ENCODE measurements at places on chromosomes 12 and 14.
A peak's percentile ranks its signal among the peaks of the same experiment; 100 is the strongest.

DNA sequence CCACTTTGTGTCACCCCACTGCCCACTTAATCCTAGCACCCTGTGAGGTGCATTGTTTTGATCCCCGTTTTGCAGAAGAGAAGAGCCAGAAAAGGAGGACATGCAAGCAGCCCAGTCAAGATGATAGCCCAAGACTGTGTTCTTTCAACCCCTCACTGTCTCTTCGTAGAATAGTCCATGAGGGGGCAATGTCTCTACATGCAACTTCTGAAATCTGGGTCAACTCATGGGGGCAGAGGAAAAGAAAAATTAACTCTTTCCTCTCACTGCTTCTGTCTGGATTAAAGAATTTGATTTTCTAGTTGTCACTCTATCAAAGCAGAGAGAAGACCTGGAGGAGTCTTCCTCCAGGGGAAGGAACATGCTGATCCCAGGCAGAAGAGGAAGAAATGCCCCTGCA is 229.6 kb upstream of the NOS1 start:
- DNase-seq: no peak

DNA sequence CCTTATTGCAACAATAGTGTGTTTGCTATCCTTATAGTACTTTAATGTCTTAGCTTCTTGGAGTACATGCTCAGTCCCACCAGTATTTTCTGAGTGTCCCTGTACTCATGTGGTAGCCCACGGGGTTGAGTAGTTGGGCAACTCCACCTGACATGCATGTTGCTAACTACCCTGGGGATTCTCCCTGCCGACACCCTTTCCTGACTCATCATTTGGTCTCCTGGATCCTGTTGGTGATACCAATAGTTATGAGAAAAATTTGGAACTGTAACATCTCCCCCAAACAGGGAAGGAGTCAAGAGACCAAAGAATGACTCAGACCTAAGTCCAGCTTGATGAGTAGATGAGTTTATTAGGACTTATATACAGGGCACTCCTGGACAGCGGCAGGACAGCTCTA is 101.6 kb downstream of the BRMS1L start:
- no peak for DNase-seq

DNA sequence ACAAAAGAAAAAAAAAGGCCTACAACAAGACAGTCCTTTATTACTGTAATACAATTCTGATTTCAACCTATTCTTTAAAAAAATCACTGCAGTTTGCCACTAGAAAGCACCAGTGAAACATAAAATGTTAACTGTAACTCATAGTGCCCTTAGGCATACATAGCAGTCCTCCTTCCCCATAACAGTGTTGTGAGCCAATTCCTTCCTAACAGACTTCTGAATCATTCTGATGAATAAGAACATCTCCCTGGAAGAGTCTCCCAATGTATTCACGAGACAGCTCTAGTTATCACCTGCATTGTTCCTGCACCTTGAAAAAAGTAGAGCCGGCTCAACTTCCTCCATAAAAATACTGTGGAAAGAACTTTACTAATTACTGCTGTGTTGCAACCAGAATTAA is 213.6 kb upstream of the FSCB start:
- no peak for DNase-seq

DNA sequence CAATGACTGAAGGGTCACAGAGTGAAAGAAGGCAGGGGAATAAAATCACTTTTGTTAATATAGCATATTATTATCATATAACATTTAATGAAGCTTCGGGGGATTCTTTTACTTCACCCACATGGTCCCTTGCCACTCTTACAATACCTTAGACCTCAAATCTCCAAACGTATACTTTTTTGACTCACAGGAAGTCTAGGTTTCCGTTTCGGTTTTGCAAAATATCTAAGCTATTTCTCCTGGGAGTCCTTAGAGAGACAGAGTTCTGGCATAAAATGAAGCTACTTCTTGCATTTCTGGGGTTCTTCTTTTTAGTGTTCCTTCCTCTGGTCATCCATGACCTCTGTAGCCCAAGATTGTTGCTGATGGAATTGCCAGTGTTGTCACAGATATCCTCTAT is 590.5 kb upstream of the ATP2B1 start:
- no peak for DNase-seq

- no peak for DNase-seq
Observed at GRCh38 chr14:43934102-43934501, 573.0 kb downstream of the FSCB start.

DNA sequence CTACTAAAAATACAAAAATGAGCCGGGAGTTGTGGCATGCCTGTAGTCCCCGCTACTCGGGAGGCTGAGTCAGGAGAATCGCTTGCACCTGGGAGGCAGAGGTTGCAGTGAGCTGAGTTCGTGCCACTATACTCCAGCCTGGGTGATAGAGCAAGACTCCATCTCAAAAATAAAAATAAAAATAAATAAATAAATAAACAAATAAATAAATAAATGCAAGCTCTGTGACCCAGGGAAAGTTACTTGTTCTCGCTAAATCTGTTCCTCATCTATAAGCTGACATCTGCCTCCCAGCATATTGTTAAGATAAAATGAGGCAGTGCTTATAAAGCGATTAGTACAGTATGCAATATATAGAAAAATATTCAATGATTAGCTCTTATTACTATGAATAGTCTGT is 56.4 kb upstream of the STK38L start:
- no peak for DNase-seq

DNA sequence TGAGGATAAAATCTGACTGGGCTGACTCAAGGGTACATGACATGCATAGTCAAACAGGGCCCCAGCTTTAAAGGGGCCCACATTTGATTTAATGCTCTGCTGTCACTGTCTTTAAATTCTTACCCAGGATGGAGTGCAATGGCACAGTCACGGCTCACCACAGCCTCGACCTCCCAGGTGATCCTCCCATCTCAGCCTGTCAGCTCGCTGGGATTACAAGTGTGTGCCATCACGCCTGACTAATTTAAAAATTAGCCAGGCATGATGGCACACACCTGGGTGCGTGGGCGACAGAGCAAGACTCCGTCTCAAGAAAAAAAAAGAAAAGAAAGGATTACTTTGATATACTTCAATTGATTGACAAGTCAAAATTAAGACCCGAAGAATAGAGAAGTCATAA is 9.2 kb upstream of the PLBD1 start:
- no peak for DNase-seq

DNA sequence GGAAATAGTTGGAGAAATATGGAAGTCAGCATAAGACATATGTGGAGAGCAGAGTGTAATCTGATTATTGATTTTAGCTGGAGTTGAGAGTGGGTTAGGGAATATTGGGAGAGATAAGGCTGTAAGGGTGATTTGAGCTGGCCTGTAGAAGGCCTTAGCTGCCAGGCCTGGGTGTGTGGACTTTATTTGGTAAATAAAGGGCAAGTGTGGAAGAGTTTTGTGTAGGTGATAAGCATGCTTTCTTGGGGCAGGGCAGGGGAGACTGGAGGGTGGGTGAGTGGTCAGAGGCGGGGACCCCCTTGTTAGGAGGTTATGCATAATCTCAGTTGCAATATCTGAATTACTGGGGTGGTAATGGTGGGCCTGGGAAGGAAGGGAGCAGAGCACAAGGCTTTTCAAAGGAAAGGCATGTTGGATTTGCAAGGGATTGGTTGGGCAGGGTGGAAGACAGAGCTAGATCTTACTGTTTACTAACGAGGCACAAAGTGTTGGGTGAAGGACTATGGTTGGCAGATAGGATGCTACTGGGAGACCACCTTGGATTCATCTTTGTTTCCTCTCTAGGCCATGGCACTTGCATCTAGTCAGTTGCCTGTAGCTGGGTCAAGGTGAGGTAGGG is 5.5 kb downstream of the KHNYN start:
- DNase-seq: no peak

GRCh38 chr14:61668282-61668681 is 27.0 kb upstream of the HIF1A start:
- no peak for DNase-seq

DNA sequence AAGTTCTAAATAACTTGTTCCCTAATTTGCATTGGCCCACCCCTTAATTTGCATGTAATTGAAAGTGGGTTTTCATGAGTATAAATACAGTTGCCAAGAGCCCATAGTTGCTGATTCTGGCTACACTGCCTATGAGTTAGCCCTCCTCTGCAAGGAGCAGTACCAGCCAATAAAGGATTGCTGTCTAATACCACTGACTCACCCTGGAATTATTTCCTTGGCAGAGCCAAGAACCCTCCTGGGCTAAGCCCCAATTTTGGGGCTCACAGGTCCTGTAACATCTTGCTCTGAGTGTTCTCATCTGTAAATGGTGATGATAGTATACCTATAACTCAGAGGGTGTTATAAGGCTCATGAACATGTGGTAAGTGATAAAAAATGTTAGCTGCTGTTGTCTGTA is 6.8 kb downstream of the TTC8 start:
- DNase-seq: no peak

DNA sequence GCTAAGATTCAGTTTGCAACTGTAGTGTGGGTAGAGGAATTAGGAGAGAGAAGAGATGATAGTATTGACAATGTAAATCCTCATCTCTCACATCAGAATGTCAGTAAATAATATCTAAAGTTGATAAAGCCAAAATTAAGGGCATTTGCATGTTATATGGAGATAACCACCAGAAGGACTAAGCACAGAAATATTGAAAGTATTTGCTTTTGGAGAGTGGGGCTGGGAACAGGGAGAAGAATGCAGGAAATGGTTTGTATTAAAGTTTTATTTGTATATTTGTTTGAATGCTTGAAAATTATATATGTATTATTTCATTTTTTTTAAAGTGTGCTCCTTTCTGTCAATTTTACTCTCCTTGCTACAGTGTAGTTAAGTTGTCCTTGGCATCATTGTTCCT is 491.4 kb downstream of the APAF1 start:
- DNase-seq: no peak

DNA sequence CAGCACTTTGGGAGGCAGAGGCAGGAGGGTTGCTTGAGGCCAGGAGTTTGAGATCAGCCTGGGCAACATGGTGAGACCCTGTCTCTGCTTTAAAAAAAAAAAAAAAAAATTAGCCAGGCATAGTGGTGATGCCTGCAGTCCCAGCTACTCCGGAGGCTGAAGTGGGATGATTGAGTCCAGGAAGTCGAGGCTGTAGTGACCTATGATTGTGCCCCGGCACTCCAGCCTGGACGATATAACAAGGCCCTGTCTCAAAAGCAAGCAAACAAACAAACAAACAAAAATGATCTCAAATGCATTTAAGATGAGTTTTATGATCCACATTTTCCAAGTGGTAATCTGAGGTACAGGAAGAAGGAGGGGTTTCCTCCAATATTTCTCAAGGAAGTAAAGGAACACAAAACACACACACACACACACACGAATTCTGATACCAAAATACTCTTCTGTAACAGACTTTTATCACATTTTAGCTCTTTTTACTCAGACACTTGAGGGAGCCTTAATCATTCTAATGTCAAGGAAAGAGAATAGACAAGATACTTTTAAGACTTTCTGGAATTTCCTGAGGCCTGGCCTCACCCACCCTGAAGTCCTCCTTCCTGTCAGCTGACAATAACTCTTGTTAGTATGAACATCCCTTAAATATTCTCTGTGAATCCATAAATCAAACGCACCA is 44.4 kb upstream of the CERS5 start:
- DNase-seq: no peak

DNA sequence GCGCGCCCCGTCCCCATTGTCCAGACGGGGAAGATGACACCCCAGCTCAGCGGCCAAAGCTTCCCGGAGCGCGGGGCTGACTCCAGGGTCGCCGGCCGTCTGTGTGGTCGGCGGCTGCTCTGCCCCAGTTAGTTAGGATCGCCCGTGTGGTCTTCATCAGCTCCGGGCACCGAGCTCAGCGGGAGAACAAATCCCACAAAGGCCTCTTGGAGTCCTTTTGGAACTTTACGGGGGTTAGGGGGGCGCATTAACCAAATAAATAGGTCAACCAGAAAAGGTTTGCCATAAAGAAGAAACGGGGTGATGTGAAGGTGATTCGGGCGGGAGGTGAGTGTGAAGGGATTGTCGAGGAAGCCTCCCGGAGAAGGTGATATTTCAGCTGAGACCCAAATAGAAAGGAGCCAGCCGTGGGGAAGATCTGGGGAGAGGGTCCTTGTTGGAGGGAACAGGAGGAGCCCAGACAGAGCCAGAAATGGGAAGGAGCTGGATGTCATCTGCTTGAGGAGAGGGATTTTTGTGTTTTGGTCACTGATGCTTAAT is 697 bp downstream of the ATP6V0A2 start:
- peak; percentile 4 for DNase-seq

DNA sequence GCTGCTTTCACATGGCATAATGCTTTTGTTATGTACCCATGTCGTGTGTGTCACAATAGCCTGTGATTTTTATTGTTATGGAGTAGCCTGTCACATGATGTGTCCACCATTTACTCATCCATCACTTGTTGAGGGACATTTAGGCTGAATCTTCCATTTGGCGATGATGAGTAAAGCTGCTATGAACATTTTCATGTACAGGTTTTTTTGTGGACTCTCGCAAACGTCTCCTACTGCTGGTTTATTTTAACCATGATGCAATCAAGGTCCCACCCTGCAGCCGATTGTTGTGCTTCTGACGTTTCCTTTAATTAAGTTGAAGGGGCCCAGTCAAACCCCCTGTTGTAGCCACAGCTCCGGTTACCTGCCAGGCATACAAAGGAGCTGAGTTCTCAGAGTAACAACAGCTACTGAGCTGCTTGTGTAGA is 63.2 kb downstream of the ZNF664 start:
- DNase-seq: no peak

Measured in brain (organoid and tissue), 16 donors.